ENCODE measurements at places on chromosomes 3 and 15.

- DNase-seq, result no peak
Observed at GRCh38 chr3:113214917-113215595, 3.7 kb downstream of the BOC start.

- no peak for DNase-seq
Observed at GRCh38 chr3:197202694-197203093, 95.7 kb downstream of the DLG1 start.

GRCh38 chr15:73495181-73495580 lies 52.2 kb downstream of the REC114 start:
- no peak for DNase-seq

- DNase-seq, result no peak
Observed at GRCh38 chr15:71511796-71512681, 298.3 kb upstream of the NR2E3 start.

GRCh38 chr3:51777985-51778384 lies 1.1 kb downstream of the IQCF6 start:
- DNase-seq, result no peak

DNA sequence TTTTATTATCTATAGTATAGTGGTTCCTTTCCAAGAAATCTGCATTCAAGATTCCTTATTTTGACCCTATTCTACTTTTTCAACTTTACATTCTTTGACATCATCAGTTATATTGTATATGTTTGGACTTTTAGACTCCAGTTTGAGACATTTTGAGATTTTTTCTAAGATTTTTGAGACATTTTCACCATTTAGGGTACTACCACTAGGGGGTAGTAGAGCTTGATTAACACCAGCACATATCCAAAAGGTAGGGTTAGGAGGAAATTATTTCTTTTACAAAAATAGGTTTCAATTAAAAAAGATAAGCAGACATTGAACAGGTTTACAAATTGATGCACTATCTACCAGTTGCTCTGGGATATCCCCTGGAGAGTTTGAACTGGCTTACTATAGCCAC lies 262.5 kb downstream of the SCAPER start:
- DNase-seq, result no peak

DNA sequence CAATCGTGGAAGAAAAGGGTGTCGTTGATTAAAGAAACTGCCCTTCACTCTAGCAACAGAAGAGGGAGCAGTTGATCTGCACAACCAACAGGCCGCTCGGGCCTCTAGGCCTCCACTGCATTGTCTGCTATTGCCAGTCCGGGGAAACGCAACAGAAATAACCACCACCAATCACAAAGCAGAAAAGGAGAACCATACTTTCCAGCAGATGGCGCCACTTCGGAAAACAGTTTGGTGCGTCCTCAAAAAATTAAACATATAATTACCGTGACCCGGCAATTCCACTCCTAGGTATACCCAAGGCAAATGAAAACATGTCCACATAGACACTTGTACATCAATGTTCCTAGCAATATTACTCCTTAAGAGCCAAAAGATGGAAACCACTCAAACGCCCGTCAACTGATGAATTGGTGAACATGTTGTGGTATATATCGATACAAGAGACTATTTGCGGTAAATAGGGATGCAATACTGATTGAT lies 154.1 kb downstream of the TJP1 start:
- no peak for DNase-seq

GRCh38 chr3:80697291-80697690 lies 929.5 kb upstream of the ROBO1 start:
- no peak for DNase-seq

GRCh38 chr15:82933576-82933975 lies 18.9 kb downstream of the HOMER2 start:
- no peak for DNase-seq

GRCh38 chr3:194782698-194783404 lies 97.2 kb downstream of the FAM43A start:
- no peak for DNase-seq

- DNase-seq, result no peak
Observed at GRCh38 chr3:100096866-100097265, 17.4 kb downstream of the FILIP1L start.

- DNase-seq, result no peak
Observed at GRCh38 chr3:55649554-55649953, 162.4 kb upstream of the WNT5A start.

- no peak for DNase-seq
Observed at GRCh38 chr3:39108200-39108710, 775 bp downstream of the TTC21A start.

GRCh38 chr15:40906991-40907802 lies 12.9 kb downstream of the VPS18 start:
- no peak for DNase-seq

- no peak for DNase-seq
Observed at GRCh38 chr15:72135719-72136118, 17.5 kb downstream of the SENP8 start.

DNA sequence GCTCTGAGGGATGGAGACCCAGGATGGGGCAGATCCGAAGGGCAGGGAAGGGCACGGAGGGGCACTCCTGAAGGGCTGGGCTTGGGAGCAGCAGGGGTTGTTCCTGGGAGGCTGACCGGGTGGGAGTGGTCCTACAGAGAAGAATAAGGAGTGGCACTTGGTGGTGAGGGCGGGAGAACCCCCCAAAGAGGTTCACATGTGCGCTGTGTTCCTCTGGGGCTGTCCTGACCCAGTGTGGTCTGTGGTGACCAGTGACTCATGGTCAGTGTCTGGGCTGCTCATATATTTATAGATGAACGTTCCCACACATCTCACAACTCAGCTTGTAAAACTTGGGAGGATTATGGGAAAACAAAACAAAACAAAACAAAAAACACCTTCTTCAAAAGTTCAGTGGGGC lies 10.0 kb downstream of the TRPM1 start:
- DNase-seq, result no peak

- no peak for DNase-seq
Observed at GRCh38 chr3:156187146-156187769, 66.9 kb downstream of the KCNAB1 start.

DNA sequence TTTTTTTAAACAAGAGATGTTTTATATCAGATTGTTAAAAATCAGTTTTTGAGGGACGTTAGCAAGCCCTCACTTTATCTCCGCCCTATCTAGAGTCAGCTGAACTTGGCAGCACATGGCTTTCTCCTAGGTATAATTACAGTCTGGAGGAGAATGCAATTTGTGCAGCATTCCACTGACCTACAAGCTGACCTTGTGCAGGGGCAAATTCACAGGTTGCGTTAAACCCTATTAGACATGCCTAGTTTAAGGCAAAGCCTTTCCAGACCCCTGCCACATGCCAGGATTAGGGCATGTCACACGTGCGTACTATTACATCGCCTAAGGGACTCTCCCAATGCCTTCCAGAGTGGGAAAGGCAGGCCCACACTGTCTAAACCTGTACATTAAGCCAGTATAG lies 224.0 kb downstream of the GREM1 start:
- DNase-seq, result no peak

DNA sequence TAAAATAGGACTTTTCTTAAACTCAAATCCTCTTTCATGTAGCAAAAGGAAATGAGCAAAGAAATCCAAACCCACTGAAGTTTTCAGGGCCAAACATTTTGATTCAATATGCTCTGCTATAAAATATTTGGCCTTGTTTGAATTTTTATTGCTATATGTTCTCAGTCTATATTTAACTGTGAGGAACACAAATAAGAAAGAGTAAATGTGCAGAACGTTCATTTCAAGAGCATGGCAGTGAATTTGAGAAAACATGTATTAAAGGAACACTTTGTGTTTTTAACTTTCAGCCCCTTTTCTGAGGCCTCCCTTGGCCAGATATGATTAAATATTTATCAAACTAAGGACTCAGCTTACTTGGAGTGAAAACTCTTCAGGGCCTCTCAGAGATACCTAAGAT lies 124.7 kb upstream of the CCNL1 start:
- no peak for DNase-seq

- no peak for DNase-seq
Observed at GRCh38 chr3:110932567-110932966, 139.0 kb upstream of the NECTIN3 start.

DNA sequence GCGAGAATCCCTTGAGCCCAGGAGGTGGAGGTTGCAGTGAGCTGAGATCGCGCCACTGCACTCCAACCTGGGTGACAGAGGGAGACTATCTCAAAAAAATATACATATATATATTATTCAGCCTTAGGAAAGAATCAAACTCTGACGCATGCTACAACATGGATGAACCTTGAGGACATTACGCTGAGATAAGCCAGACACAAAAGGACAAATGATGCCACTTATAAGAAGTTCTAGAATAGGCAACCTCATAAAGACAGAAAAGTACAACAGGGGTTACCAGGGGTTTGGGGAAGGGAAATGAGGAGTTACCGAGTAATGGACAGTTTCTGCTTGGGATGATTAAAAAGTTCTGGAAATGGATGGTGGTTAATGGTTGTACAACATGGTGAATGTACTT lies 727 bp downstream of the PDHB start:
- DNase-seq, result no peak

DNA sequence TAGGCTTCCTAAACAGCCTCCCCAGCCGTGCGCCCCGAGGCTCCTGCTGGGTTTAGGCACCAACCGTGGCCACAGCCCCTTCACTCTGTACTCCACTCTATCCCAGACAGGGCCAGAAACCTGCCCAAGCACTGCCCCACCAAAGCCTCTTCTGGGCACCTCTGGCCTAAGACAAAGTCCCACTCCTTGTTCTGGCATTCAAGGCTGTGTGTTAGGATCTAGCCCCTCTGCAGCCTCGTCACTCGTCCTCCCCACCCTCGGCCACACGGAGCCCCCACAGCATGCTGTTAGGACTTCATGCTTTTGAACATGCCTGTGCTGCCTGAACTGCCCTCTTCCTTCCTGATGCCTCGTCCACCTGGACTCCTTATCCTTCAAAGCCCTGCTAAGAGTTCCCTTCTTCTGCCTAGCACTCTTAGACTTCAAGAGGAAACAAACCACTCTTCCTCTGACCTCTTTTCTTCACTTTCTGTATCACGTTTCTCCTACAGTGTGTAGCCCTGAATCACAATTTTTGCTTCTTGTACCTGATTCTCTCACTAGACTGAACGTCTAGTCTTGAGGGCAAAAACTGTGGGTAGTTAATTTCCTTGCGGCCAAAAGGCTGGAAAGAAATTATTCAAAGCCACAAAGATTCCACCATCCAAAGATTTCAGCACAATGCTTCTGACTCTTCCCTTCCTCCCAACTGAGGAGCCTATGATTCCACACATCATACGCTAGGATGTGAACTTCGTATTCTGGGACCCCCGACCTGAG lies 28.6 kb downstream of the WNT7A start:
- DNase-seq, result no peak

- no peak for DNase-seq
Observed at GRCh38 chr3:166304584-166304983, 467.4 kb upstream of the BCHE start.

DNA sequence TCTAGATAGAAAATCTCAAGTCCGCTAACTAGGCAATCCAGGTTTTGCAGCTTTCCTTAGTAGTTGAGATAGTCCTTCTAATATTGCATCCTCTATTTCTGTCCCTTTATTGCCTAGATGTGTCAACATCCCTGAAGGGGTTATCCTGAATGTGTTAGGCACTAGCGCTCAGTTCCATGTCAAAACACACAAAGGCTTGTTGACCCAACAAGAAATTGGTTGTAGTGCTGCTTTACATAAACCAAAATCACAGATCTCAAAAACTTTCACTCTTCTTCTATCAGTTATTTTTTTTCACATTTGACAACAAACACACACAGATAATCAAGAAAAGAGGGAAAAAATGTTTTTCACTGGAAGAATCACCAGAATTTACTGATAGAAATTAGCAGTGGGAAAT lies 51.4 kb upstream of the SOX2 start:
- no peak for DNase-seq

GRCh38 chr15:56794553-56795329 lies 61.4 kb upstream of the ZNF280D start:
- no peak for DNase-seq

DNA sequence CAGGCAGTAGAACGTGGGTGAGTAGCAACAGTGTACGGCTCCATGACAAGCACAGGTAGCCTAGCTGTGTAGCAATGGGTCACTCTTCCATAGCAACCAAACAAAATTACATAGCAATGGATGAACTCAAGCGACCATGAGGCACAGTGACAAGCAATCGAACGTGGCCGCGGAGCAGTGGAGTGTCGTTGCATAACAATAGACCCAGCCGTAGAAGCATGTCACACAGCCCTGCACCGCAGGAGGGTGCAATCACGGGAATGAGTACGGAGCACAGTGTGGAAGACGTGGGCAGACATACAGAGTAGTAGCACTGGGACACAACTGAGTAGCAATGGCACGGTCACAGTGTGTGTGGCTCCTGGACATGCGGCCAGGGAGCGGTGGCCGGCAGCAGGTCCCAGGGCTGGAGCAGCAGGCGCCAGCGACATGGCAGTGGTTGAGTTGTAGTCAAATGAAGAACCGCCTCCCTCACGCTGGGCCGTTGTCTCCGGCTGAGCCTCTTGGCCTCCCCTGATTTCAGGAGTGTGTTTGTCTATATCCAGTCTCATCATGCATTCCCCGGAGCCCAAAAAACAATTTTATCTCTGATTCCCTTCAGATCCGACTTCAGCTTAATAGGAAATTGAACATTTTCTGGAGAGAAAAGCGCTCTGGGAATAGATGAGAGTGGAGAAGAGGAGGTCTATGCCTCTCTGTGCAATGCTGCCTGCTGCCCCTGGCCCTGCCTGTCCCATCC lies 64.1 kb downstream of the CCDC33 start:
- DNase-seq, result no peak

- no peak for DNase-seq
Observed at GRCh38 chr15:34434627-34435305, 2.8 kb downstream of the GOLGA8A start.

DNA sequence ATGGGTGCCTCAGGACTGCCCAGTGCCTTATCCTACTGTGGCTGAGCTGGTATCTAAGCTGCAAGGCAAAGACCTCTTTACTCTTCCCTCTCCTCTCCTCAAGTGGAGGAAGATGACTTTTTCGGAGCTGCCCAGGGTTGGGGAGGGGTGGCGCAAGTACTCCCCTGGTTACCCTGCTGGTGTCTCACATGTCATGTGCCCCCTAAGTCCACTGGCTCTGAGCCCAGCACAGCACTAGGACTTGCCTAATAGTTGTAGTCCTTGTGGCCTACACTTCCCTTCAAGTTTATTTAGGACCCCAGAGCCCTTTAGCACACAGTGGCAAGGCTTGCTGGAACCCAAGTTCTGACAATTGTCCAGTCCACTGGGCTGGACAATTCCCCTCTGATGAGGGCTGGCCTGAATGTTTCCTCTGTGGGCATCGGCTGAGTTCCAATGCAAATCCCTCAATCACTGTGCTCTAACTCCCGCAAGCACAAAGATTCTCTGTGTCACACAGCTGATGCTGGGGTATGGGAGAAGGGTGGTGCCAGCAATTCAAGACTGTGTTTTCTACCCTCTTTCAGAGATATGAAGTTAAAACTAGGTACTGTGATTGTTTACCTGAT lies 60.4 kb downstream of the UQCC5 start:
- DNase-seq, result no peak

GRCh38 chr3:107904536-107905066 lies 186.2 kb downstream of the CD47 start:
- no peak for DNase-seq

- no peak for DNase-seq
Observed at GRCh38 chr3:47406762-47407149, 25.9 kb downstream of the PTPN23 start.

GRCh38 chr3:33942483-33943150 lies 144.2 kb downstream of the PDCD6IP start:
- no peak for DNase-seq

- DNase-seq, result no peak
Observed at GRCh38 chr15:51093839-51094605, 684 bp downstream of the TNFAIP8L3 start.
